ENCODE measurements at places on chromosomes 2 and 18.

- no peak for DNase-seq
These were observed 120.3 kb downstream of the GYPC start for GRCh38 chr2:126776255-126776654.

GRCh38 chr2:165357758-165358157 is 111.7 kb upstream of the CSRNP3 start:
- peak; percentile 63 for DNase-seq

GRCh38 chr2:207746131-207746530 is 23.6 kb downstream of the FZD5 start:
- peak; percentile 27 for DNase-seq

DNA sequence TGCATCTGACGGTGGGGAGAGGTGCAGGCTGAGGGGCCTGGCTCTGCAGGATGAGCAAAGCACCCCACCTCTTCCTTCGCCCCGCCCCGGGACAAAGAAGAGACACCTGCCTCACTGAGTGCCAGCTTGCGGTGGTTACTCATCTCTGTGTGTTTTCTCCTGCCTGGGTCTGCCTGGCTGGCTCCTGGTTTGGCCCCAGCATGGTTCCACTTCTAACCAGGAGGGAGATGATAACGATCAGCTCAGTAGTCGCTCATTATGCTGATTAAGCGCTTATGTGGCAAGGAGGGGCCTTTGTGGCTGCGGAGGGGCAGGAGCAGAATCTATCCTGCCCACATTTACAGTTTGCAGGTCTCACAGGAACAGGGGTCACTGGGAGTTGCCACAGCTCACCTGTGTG is 68.7 kb upstream of the EDAR start:
- DNase-seq = no peak

GRCh38 chr2:199488772-199489400 is 31.1 kb upstream of the SATB2 start:
- peak; percentile 9 for DNase-seq

DNA sequence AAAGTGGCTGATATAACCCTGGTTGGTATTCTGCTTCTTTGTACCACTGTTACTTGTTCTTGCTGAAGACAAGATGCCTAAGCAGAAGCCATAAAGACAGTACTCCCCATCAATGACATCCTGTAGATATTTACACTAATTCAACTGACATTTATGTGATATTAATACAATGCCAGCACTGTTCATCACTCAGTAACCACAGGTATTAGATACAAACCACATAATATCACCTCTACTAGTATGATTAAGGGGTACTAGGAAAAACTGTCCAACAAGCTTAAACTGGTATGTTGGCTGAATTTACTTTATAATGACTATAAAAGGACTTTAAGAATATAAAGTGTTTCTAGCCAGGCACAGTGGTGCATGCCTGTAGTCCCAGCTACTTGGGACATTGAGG is 65.8 kb downstream of the RTN4 start:
- no peak for DNase-seq

- no peak for DNase-seq
These were observed at the start of gene NRP2 for GRCh38 chr2:205682239-205682970. TSS of gene NRP2 (plus strand) at chr2:205682501. CDS start at chr2:205683291, 790 bp downstream.

DNA sequence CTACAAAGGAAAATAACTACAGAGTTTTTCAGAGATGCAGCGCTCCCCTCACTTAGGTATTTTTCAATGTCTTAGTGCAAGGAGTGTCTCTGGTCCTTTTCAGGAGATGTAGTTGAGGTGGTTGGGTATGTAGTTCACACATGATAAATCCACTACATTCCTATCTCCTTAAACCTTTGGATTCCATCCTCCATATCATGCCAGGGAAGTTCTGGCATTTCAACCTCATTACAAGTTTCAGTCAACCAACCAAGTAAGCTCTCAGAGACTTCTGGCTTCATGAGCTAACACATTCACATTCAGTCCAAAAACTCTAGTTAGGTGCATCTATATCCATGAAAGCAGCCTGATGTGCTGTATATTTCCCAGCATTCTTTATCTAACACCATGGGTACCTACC is 47.3 kb downstream of the MAP3K20 start:
- DNase-seq = no peak

DNA sequence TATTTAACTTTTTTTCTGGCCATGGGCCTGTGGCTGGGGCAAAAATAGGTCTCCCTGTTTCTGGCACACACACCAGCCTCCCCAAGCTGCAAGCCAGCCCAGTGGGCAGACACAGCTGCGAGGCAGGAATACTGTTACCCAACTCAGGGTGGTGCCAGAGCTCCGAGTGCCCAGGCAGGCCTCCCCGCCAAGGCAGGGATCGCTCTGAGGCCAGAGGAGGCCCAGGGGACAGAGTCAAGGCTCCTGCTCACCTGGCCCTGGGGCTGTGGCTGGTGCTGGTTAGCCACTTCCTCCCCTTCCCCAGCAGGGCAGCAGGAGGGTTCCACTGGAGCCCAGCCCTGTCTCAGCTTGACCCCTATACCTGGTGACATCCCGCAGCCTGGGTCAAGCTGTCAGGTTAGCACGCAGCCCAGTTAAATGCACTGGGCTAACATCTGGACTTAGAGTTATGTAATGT is 67.1 kb upstream of the EPAS1 start:
- no peak for DNase-seq

DNA sequence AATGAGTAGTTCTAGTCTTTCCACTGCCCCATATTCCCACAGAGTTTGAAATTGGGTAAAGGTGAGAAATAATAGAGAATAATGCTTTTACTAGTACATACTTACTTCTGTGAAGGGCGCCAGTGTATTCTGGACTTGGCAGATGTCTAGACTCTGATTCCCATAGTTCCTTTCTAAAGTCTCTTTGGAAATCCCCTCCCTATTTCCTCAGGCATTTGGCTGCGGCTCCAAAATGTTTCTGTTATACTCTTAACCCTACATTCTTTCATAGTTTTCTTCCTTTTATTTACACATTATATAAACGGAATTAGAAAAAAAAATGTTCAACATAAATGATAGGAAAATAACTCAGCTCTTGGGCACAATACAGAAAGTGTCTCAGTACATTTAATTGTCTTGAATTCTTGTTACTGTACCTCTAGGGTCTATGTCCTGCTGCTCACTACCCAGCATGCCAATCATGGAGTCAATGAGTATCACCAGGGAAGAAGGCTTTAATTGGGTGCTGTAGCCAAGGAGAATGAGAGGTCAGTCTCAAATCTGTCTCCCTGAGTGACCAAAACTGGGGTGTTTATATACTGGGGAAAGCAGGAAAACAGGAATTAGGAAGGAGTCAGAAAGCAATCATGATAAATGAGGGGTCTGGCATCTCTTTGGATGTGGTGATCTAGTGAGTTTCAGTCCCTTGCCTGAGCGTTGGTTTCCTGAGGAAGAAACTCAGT is 147.8 kb upstream of the MMADHC start:
- DNase-seq = no peak

- no peak for DNase-seq
These were observed 6.0 kb downstream of the SPATA3 start for GRCh38 chr2:231001921-231002320.

DNA sequence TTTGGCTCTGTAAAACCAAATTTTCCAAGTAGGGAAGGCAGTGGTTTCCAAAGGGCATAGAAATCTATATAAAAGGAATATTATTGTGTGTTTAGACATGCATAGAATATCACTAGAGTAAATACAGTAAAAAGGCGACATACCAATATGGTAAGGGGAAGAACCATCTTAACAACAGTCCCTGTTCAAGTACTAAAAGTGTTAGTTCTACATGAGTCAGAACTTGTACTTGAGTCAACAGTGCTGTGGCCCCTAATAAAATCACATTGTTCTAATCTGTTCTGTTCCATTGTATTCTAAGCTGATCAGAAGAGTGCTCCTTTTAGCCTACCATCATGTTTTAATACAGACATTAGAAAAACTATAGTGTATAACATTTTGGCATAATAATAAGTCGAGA is 36.1 kb upstream of the TNFRSF11A start:
- DNase-seq = no peak

- DNase-seq = peak; percentile 51
These were observed 117.4 kb downstream of the ETAA1 start for GRCh38 chr2:67514515-67514914.

DNA sequence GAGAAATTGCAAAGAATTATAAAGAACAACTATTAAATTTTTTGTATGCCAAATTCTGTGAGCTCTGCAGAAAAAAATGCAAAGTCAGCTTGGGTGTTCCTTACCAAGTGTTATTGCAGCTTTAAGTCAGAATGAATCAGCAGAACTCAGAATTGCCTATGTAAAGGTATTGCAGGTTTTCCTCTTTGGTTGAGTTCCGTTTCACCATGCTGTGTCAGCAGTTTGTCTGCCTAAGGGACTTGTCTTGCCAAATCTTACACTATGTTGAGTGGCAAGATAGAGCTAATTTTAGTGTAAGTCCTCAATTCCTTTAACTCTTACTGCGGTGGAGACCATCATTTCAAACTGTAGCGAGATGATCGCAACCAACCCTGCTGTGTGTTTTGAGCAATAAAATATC is 38.8 kb downstream of the ADAM23 start:
- no peak for DNase-seq

- no peak for DNase-seq
These were observed 795 bp downstream of the ANKRD39 start for GRCh38 chr2:96856776-96857666.

- no peak for DNase-seq
These were observed 42.0 kb upstream of the HS6ST1 start for GRCh38 chr2:128360711-128361110.

- no peak for DNase-seq
These were observed 186.8 kb downstream of the LTBP1 start for GRCh38 chr2:33133454-33133952.

- DNase-seq = no peak
These were observed 232.2 kb upstream of the RBBP8 start for GRCh38 chr18:22700920-22701319.

DNA sequence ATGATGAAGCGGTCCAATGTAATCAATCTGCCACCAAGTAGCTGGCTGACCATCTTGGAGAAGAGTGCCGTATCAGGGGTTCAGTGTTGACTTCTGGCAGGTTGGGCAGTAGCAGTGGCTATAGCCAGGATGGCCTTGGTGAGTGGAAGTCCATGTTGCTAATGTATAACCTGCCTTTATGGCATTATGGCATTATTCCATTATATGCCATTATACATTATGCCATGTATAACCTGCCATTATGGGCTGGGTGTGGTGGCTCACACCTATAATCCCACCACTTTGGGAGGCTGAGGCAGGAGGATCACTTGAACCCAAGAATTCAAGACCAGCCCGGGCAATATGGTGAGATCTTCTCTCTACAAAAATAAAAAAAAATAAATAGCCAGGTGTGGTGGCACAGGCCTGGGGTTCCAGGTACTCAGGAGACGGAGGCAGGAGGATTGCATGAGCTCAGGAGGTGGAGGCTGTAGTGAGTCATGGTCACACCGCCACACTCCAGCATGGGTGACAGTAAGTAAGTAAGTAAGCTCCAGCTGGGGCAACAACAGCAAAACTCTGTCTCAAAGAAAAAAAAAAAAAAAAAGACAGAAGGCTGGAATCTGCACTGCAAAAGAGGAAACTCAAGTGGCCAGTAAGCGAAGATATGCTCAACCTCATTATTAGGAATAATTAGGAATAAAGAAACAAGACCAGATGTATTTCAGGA is 24.4 kb upstream of the EMILIN2 start:
- no peak for DNase-seq

DNA sequence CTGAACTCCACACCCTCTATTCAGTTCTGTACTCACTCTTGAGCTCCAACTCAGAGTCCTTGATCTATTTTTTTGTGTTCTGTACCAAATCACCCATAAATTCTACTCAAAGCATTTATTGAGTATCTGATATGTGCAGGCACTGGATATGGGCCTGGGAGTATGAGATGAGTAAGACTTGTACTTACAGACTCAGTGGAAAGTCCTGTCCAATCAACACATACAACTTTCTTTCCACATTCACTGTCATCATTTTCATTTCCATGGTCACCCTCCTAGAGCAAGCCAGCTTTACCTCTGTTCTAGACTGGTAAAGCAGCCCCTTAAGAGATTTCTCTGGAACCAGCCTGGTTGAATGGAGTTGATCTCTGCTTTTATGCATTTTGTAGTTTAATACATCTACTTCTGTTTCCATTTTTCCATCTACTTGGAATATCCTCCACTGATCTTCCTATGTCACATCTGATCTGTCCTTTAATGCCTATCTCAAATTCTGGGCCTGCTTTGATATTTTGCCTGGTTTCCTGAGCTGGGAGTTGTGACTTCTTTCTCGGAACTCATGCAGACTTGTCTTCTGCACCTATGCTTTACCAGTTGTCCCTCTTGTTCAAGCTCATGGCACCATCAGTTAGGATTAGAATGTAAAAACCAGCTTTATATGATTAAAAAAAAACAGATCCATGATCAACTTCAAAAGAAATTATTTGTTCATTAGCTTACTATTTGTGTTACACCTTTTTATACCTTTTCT is 96.9 kb upstream of the GLS start:
- DNase-seq = no peak

- peak; percentile 47 for DNase-seq
These were observed 490.7 kb downstream of the NUP35 start for GRCh38 chr2:183614799-183615435.
